Colonic mucosa (tissue), 4 donors: ENCODE measurements at places on chromosomes 3 and 15. TPM values are rescaled to one million over a fixed set of nuclear protein-coding genes. Genes with fewer than 3 reads are reported as not detected.

- no peak for DNase-seq
Observed at GRCh38 chr3:144364737-144365136, 393.1 kb downstream of the DIPK2A start.

Gene XYLB
- total RNA-seq, result 17.4 TPM

DNA sequence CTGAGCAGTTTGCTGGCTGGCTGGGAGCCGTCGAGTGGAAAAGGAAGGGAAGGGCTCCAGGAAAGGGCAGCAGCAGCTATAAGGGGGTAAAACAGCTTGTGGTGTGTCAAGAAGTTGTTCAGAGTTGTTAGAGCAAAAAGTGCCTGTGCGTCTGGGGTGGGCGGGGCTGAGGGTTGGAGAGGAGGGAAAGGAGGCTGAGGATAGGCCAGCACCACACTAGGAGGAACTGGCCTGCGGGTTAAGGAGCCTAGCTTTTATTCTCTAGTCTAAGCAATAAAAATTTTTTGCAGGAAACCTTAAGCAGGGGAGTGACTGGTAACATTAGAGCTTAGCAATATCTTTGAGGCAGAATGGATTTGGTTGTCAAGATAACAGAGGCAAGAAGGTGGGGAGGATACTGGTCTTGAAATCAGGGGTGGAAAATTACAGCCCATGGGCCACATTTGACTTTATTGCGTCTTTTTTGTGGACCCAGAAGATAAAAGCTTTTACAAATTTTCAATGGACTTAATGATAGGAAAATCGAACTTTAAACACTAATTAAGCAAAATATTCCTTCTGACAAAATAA lies 134.5 kb upstream of the AADACL2 start:
- DNase-seq, result no peak

Gene RBP2
- total RNA-seq, result 1.4 TPM

Gene CLDN1
- total RNA-seq, result 2.4 TPM

DNA sequence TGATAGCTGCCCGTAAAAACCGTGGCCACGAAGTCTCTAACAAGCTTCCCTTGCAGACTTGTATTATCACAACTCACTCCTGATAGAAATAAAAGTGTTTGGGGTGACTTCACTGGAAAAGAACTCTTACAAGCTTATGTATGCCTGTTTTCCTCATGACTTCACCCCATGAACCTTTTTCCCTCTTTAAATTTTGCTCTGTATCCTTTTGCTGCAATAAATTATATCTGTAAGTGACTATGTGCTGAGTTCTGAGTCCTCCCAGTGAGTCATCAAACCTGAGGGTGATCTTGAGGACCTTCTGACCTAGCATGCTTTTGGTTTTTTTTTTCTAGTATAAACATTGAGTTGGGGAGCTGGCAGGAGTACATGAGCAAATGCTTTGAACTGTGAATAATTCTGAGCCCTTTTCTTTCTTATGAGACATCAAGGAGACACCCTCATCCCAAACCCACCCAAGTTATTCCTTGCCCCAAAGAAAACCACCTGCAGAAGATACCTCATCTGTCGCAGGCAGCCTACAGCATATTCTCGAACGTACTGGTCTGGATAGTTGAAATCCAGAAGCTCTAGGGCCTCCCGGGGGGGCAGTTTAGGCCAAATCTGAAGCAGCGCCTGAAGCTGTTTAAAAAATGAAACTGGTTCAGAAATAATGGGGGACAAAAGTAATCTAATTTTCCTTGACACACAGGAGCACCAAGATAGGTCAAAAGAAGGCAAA lies 85.9 kb downstream of the FAIM start:
- no peak for DNase-seq

DNA sequence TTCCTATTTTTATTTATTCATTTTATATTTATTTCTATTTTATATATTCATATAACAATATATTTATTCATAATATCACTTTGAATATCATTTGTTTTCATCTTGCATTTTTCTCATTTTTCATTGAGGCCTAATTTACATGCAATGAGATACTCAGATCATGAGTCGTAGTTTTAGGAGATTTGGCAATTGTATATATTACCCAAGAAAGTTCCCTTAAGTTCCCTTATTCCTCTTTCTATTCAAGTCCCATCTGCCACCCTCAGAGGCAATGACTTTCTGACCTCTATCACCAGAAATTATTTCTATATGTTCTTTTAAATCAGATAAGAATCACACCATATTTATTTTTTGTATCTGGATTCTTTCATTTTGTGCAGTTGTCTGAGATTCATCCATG lies 329.1 kb upstream of the TPRG1 start:
- no peak for DNase-seq
